Posterior cingulate gyrus (tissue), 11 donors: ENCODE measurements at places on chromosomes 11 and 22.

DNA sequence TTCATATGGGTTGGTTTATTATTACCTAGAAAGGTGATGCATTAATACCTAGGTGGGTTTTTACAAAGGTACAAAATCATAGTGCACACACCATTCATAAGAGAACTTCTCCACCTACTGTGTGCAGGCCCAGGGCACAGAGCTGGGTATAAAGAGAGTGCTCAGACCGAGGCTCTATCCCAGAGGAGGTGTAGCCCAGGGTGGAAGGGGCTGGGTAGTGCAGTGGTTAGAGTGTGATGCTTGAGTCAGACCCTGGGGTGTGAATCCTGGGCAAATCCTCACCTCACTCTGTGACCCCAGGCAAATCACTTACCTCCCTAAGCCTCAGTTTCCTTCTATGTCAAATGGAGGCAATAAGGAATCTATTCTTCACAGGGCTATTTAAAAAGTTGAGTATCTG lies 32.2 kb downstream of the PARVG start:
- DNase-seq: no peak

DNA sequence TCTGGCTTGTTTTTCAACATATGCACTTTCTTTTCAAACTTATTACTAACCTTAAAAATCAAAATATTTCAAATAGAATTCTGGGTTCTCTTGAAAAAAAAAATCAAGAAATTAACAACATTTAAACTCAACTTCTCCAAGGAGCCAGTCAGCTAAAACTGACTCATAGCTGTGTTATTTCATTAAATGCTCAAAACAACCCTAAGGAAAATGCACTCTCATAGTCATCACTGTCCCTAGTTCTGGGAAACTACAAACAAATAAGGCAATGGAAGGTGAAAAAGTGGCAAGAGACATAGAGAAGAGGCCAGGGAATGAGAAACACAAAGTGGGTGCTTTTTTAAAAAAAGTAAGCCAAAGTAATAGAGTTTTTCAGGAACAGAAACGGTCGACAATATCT lies 4.1 kb upstream of the ARHGAP20 start:
- no peak for DNase-seq

DNA sequence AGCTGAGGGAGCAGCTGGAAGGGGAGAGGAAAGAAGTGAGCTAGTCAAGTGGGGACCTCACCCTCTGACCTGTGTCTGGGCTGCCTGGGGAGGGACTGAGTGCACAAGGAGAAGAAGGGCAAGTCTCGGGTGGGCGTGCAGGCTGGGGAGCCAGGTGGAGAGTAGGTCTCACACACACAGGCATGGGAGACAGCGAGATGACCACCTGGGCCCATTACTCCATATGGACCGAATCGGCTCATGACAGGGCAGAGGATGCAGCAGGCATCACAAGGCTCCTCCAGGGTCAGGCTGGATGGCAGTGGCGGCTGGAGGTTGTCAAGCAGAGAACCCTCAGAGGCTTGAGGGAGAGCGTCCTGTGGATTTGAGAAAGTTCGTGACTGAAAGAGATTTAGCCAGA lies 63.5 kb downstream of the CEP164 start:
- no peak for DNase-seq

- DNase-seq: no peak
Measured at GRCh38 chr11:114275280-114275679, 20.9 kb upstream of the NNMT start.

DNA sequence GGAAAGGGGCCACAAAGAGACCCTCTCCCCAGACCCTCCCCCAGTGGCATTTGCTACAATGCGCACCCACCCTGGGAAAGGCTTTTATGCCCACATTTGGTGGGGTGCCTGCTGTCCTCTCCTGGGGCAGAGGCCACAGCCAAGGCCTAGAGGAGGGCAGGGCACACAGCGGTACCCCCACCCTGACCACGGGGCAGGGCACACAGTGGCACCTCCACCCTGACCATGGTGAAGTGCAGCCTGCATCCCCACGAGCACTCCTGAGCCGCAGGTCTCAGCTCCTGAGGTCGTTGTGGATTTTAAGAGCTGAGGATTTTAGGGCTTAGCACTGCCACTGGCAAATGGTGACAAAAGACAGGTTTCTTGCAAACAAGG lies 34.1 kb downstream of the CERK start:
- no peak for DNase-seq

GRCh38 chr22:25060522-25061071 lies 108.1 kb downstream of the KIAA1671 start:
- no peak for DNase-seq

DNA sequence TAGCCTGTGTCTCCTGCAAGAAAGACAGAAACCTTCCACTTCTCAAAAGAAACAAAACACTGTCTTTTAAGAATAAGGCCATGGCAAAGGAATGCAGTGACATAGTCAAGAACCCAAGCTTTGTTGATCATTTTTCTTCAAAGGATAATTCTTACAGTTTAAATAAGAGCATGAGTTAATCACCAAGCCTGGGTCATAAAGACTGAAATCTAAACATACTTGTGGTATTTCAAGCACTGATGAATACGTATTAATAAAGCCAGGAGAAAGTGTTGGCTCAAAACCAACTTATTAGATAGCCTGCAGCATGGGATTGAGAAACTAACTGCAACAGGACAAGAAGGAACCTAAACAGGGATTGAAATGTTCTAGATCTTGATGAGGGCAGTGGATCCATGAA lies 143.3 kb upstream of the MTNR1B start:
- no peak for DNase-seq

DNA sequence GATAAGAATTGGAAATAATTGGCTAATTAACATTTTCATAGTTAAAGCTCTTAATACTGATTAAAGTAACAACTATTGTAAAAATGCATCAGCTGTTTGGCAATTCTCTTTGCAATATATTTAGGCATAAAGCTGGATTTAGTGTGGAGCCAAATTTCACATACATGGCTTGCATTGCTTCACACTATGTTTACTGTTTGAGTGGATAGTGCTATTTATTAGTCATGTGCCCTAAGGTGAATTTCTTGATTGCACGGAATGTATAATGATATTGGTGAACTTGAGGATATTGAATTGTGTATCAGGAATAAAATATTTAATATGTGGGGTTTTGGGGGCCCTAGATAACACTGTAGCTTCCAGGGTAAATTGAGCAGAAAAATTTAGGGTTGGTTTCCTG lies 100.9 kb downstream of the AASDHPPT start:
- no peak for DNase-seq

DNA sequence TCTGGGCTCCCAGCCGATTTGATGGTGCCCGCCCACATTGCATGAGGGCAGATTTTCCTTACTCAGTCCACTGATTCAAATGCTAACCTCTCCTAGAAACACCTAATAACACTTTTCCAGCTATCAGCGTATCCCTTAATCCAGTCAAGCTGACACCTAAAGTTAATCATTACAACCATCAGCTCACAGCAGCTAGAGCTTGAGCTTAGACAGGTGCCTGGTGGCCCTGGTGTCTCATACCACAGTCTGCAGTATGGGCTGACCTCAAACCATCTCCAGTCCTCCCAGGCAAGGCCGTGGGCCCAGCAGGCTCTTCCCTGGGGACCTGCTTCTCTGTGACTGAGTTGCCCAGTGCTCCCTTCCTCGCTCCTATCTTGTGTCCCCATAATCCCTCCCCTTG lies 174.4 kb upstream of the NECTIN1 start:
- no peak for DNase-seq

DNA sequence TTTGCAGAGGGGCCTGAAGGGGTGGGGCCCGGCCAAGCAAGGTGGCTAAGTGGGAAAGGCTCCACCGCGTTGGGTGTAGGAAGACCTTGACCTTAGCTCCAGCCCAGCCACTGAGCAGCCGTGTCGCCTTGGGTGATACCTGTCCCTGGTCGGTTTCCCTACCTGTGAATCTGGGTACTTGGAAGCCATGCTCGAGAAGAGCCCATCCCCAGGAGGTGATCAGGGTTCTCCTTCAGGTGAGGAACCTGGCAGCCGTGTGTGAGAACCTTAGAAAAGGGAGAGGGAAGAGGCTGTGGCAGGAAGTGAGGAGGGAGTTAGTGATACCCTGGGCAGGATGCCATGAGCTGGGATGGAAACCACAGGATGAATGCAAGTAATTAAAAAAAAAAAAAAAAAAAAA lies 21.6 kb downstream of the PPARA start:
- DNase-seq: no peak

- DNase-seq: no peak
Measured at GRCh38 chr11:70338594-70338993, 59.7 kb upstream of the CTTN start.

DNA sequence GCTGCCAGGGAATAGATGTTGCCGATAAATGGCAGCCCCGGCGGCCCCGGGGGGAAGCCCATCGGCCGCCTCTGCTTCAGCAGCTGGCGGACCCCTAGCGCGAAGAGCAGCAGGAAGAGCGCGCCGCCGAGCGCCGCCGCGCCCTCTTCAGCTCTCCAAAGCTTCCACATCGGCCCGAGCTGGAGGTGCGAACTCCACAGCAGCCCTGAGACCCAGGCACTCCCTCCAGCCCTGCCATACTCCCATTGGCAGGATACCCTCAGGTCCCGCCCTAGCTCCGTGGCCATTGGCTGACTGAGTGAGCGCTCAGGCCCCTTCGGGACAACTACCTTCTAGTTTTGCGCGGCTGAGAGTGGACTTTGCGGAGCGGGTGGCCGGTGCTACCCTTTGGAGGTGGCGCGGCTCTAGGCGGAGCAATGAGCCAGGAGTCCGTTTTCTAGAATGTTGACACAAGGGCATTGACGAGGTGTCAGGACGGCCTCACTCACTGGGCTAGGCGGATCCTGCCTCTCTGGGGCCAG lies at the start of gene CYP2R1:
CYP2R1 (minus strand) TSS at position 196 of the 521 bp plus-strand sequence; CDS start at position 170, 26 bp downstream.
- DNase-seq: peak; percentile 99

DNA sequence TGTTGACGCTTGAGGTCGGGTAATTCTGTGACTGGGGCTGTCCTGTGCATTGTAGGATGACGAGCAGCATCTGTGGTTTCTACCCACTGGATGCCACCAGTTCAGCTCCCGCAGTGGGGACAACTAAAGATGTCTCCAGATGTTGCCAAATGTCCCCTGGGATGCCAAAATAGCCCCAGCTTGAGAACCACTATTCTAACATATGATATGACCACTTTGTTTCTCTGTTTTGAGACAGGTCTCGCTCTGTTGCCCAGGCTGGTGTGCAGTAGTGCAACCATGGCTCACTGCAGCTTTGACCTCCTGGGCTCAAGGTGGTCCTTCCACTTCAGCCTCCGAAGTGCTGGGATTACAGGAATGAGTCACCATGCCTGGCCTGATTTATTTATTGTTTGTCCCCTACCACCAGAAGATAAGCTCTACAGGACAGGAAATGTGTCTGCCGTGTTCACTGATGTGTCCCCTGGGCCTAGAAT lies 4.4 kb upstream of the MEN1 start:
- no peak for DNase-seq

DNA sequence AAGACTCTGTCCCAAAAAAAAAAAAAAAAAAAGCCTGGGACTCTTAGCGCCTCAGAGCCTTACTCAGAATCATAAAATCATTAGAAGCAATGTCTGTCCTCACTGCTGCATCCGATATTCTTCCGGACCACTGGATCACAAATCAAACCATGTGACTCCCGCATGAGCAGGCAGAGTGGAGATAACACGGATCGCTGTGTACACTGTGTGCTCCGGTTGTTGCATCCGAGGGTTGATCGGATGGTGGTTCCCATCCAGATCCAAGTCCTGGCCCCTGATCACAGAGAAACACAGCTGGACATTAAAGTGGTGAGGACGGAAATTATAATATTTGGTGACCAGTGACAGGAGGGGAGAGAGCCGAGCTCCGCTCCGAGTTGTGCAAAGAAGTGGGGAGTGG lies 9.7 kb upstream of the TXNRD2 start:
- no peak for DNase-seq

DNA sequence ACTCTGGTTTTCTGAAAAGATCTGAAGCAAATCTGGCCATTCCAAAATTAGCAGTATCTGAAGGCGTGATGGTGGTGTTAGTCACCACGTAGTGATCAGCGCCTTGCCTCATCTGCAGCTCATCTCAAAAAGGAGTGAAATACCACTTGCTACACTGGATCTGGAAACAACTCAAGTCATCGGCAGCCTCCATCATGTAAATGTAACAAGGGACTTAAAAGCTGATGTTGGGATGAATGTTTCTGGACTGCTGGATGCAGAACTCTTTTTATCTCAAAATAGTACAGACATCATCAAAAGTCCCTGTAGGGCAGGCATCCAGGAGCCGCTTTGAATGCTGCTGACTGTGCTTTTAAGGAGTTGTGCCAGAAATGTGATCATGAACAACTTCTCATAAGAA lies 14.1 kb upstream of the APLP2 start:
- peak; percentile 25 for DNase-seq

GRCh38 chr11:77705195-77705875 lies 67.7 kb upstream of the CLNS1A start:
- no peak for DNase-seq

DNA sequence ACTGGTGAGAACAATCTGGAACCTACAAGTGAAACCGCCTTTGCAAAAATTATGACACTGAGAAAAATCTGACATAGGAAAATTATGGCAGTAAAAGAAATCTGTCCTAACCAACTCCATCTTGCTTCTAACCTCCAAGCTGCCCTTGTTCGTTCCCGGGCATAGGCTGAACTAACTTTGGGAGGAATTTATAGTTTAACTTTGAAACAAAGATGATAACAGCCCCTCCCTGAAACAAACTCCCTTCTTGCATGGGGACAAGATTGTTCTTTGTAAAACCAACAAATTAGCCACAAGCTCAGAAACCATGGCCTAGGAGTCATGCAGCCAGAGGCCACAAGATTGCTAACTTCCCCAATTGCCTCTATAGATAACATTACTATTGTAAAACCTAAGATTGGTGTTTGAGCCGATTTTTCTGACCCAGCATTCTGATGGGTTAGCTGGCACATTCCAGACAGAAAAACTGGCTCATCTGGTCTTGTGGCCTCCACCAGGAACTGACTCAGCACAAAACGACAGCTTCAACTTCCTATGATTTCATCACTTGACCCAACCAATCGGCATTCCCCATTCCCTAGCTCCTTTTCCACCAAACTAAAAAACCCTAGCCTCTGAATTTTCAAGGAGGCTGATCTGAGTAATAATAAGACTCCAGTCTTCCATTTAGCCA lies 3.6 kb upstream of the CCDC81 start:
- no peak for DNase-seq

DNA sequence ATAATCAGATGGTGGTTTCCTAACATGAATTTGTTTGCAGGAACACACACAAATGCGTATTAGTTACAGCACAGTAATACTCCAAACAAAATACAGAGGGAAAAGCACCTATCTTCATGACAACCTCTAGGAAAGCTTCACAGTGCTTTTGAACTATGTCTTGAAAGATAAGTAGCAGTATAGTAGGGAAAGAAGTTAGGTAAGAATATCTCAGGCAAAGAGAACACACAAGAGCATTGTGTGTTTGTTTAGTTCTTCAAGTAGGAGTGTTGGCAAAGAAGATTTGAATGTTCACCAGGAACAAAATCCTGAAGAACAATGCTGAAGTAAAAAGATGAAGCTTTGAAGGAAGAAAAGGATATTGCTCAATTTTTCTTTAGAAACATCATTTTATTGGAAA lies 54.1 kb downstream of the ANO5 start:
- no peak for DNase-seq

DNA sequence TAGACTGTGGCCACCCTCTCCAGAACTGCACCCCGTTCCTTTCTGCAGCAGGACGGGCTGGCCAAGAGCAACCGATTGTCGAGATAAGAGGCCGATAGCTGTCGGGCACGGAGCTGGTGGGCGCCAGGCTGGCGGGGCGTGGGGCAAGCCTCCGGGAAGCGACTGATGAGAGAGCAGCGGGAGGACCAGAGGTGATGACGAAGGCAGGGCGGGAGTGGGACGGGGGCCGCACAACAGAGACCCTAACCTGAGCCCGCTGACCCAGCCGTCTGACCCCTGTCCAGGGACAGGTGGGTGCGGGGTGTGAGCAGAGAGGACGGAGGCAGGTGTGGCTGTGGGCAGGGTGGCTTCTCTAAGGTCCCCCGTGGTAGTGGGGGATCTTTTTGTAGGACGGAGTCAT lies 7.3 kb upstream of the BRSK2 start:
- no peak for DNase-seq

GRCh38 chr22:39825661-39826102 lies 67.9 kb downstream of the ENTHD1 start:
- no peak for DNase-seq
